ENCODE measurements at places on chromosomes 5 and 9.

GRCh38 chr9:33628865-33629410 is 104.9 kb downstream of the ANKRD18B start:
- no peak for DNase-seq

- no peak for DNase-seq
These were observed 21.2 kb downstream of the RASGEF1C start for GRCh38 chr5:180187767-180188166.

- peak; percentile 18 for DNase-seq
These were observed 291.9 kb downstream of the COX7C start for GRCh38 chr5:86909418-86910295.

- no peak for DNase-seq
These were observed 2.8 kb upstream of the PCA3 start for GRCh38 chr9:76761448-76761847.

GRCh38 chr5:154813736-154814135 is 36.7 kb downstream of the FAXDC2 start:
- DNase-seq: no peak

DNA sequence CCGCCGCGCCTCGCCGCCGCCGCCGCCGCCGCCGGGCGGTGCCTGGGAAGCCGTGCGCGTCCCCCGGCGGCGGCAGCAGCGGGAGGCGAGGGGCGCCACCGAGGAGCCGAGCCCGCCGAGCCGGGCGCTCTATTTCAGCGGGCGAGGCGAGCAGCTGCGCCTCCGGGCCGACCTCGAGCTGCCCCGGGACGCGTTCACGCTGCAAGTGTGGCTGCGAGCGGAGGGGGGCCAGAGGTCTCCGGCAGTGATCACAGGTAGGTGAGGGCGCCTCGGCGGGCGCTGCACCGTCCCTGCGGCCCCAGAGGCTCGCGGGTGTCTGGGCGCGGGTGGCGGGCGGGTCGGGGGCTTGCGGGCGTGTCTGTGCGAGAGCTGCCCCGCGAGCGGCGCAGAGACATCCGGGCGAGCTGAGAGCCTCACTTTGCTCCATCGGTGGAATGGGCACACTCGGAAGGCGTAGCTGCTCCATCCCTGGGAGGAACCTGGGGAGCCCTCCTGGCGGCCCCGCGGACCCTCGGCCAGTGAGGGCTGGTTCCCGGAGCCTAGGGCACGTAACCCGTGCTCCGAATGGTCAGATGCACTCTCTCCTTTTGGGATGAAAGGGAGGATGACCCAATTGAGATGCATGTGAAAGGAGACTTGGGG is 864 bp downstream of the PAPPA start:
- no peak for DNase-seq

DNA sequence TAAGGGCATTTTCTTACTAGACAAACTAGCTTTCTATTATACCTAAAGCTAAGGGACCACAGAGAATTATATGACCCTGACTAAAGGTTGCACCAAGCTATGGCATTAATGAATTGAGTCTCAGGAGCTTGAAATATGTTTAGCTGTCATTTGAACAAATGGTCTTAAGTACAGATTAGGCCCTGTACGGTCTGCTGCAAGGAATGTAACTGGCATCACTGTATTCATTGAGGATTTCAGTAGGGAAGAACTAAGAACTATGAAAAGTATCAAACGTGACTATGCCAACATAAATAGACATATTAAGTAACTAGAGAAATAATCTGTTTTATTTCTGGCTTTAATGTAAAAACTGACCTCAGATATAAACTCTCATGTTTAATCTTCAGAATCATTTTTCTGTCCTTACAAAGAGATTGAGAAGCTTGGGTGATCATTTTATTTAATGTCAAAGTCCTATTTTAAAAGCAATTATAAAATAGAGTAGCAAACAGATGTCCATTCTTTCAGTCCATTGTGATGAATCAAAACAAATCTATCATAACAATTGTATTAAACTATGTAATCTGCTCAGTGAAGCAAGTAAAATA is 845.9 kb downstream of the MAT2B start:
- no peak for DNase-seq

- DNase-seq: no peak
These were observed 97.3 kb upstream of the EQTN start for GRCh38 chr9:27394154-27394825.

GRCh38 chr5:125446986-125447385 is 700.5 kb upstream of the ZNF608 start:
- no peak for DNase-seq

DNA sequence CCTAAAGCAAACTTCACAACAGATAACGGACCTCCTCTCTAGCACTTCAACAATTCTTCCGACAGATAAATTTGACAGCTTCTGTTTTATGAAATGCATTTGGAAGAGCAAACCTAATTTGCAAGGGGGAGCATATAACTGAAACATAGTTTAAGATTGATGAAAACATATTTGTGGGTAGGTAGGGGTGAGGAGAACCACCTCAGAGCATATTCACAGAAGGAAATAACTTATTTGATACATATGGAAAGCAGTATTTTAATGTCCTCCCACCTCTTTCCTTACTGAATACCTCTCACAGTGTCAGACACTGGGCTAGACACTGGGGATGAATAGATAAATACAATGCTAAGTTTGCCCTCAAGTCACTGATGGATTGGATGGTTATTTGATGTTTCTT is 384.8 kb downstream of the MAT2B start:
- DNase-seq: no peak

GRCh38 chr5:31449174-31449573 is 82.7 kb downstream of the DROSHA start:
- DNase-seq: no peak

DNA sequence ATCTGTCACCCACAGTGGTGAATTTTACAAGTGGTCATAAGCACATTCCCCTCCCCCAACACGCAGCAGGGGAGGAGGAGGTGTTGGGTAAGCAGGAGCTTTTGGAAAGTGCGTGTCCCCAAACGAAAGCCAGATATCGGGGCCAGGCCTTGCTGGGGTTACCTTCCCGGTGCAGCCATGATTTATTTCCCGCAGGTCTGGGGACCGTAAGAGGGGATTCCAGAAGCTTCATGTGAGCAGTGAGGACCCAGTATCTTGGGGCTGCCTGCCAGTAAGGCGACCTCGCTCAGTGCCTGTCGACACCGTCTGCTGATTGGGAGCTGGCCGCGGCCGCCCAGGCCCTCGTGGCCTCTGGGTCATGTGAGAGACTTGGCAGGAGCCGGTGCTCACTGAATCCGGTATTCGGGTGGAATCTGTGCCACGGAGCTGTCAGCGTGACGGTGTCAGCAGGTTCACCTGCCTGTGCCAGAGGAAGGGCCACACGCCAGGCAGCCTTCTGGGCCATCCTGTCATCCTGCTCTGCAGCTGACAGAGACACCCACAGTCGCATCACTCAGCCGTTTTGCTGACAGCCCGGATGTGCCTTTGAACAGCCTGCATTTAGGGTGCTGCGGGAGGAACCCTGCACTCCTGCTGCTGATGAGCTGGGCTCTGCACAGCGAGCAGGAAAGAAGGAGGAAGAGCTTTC is 37.3 kb downstream of the SEC61B start:
- DNase-seq: no peak

- DNase-seq: no peak
These were observed 32.8 kb upstream of the DAP start for GRCh38 chr5:10793785-10794184.

DNA sequence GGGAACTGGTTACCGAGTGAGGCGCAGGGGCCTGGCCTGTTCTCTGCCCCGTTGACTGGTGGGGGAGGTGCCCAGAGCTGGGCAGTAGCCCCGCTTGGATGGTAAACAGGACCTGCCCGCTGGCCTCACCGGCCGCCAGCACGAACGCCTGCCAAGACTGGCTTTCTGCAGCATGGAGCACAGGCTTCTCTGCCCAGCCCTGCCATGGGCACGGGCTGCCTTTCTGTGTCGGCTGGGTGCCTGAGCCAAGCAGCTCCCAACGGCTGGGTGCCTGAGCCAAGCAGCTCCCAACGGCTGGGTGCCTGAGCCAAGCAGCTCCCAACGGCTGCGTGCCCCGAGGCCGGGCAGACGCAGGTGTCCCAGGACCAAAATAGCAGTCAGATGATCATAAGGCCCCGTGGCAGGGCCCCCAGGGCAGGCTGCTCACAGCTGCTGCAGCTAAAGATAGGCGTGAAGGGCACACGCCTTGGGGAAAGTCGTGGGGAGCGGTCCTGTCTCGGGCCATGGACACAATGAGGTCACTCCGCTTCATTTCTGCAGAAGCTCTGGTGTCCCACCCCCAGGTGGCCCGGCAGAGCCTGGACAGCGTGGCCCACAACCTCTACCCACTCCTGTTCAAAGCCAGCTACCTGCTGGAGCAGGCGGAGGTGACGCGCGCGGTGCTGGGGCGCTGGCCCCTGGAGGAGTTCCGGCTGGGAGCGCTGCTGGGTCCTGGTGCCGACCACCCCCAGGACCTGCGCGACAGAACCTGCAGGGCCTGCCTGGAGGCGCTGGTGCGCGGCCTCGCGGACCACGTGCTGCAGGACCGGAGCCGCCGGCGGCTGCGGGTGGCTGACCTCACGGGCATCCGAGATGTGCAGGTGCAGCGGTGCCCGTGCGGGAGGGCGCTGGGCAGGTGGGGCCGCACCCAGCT is at the start of gene LRRC14B:
Gene LRRC14B (plus strand): TSS at position 460 of the 913 bp plus-strand sequence. CDS start 44 bp downstream, at position 504.
- DNase-seq: no peak

GRCh38 chr5:31706186-31706585 is 67.3 kb downstream of the PDZD2 start:
- DNase-seq: no peak

DNA sequence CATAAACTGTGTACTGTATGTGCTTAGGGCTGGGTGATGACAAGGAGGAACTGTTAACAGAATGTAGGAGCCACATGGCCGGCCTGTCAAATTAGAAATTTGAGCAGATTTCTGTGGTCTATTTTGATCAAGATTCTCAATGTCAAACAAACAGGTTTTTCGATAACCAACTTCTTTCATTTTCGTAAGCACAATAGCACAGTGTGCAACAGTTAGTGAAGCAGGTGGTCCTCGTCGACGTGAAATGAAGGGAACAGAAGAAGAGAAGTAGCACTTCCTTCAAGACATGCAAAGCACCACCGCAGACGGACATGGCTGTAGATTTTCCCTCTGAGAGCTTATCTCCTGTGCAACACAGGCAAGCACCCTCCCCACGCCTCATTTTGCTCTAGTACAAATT is 252.1 kb downstream of the CRB2 start:
- DNase-seq: no peak

DNA sequence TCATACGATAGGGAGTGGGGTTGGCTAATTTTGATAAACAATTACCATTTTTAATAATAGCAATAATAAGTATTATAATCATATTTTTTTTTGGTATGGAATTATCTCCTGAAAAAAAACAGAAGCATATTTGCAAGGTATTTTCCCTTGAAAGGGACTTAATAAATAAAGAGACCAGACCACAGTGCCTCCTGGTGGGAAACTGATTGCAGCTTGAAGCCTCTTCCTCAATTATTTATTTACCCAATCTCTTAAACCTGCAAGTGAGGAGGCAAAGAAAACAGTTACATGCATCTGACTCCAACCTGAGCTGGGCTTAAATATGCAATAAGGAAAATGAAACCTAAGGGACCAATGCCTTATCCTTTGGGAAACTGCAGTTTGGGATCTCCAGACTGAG is 388.1 kb upstream of the ACO1 start:
- DNase-seq: no peak

DNA sequence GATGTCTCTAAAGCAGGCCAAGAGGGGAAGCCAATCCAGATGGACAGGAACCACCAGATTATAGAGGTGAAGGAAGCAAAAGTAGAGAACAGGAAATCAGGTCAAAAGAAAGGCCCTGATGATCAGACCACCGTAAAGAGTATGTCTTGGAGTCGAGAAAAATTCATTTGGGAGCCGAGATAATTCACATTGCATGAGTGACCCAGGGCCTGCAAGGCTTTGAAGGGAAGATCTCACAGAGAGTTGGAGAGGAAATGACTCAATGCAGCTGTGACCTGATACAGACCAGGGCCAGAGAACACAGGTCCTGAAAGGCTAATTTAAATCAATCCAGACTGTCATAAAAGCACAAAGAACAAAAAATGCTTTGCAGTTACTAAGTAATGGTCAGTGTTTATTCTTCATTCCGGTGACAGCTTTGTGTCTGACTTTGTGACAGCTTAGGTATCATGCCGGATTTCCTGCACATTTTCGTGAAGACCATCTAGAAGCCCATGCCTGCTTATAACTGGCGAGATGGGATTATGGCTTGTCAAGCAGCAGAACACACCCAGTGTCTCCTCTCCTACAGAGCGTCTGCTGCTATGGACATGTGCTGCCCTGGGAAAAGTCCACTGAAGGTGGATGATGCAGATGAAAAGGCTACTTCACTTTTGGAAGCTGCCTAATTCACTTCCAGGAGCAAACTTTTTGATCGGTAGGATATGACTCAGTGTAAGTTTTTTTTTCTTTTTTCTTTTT is 5.8 kb upstream of the ACTBL2 start:
- no peak for DNase-seq

GRCh38 chr5:120545007-120545406 is 80.9 kb downstream of the PRR16 start:
- DNase-seq: no peak

GRCh38 chr5:141651728-141652105 is 499 bp upstream of the FCHSD1 start:
- no peak for DNase-seq

- DNase-seq: no peak
These were observed 68.3 kb downstream of the HTR4 start for GRCh38 chr5:148585988-148586387.

- DNase-seq: no peak
These were observed 108.7 kb downstream of the CFAP90 start for GRCh38 chr5:7742241-7742656.

GRCh38 chr5:149667084-149667828 is 62.9 kb upstream of the PPARGC1B start:
- DNase-seq: no peak

- no peak for DNase-seq
These were observed 103.3 kb downstream of the FBXL17 start for GRCh38 chr5:108278285-108279240.

DNA sequence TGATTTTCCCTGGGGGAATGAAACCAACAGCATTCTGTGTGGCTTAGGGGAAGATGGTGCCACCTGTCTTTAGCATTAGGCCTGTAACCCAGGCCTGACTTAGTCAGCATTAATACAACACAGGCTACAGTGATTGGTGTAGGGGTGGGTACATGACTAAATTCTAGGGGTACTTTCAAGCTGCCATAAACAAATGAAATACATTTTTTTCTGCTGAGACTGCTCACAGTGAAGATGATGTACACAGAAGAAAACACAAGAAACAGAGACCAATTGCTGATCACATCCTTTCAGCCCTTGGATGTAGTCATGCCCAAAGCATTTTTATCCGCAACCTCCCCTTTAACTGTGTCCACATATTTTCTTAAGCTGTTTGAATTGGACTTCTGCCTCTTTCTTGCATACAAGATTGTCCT is 527.2 kb downstream of the KCTD16 start:
- DNase-seq: no peak

DNA sequence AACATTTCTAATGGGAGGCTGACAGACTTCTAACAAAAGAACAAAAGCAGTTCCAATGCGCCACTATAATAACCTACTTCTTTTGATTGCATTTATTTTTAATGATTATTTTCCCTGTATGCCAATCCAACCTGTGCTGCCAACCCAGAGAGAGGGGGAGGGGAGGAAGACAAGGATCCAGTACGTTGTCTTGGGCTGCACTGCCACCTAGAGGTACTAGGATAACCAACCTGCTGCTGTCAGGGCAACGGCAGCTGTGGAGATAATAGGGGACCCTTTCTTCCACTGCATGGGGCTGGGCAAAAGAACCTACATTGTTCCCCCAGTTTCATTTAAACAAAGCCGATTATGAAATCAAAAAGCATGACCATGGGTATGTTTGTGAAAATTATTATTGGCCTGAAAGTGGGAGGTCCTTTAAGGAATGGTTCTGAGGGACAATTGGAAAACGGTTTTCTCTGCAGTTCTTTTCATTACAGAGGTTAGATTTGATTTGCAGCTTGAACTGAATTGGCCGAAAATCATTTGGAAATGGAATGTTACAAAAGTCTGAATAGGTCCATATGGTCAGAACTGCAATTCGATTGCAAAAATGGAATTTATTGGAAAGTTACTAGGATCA is 101.3 kb downstream of the RASEF start:
- peak; percentile 70 for DNase-seq

Data from NCI-H345 (cell line).